ENCODE measurements at places on chromosomes 3 and 15.

- no peak for DNase-seq
Observed at GRCh38 chr3:48782046-48782445, 65.0 kb upstream of the IP6K2 start.

DNA sequence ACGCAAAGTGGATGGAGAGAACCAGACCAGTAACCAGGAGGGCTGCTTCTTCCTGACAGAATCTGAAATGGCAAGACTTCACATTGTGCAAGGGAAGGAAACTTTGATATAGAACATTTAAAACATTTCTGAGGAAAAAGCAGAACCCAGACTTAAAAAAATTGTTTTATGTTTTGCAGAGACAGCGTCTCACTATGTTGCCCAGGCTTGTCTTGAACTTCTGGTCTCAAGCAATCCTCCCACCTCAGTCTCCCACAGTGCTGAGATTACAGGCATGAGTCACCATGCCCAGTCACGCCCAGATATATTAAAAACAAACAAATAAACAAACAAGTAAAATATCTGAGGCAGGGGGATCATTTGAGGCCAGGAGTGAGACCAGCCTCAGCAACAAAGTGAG, 46.2 kb downstream of the CRTAP start:
- DNase-seq, result peak; percentile 11

DNA sequence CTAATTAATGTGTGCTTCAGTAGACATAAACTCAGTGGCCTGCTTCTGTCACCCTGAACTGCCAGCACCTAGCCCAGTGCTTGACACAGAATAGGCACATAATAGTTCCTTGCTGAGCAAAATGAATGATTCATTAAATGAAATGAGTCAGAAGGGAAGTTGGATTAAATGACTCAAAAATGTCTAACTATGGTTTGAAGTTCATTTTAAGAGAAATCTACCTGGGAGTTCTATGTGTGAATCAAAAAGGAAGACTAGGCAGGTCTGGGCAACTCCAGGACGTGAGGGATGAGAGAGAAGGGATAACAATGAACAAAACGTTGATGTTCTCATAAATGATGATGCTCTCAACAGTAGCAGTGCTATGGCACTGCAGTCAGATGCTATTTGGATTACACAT, 175.0 kb downstream of the CFAP20DC start:
- peak; percentile 96 for DNase-seq

DNA sequence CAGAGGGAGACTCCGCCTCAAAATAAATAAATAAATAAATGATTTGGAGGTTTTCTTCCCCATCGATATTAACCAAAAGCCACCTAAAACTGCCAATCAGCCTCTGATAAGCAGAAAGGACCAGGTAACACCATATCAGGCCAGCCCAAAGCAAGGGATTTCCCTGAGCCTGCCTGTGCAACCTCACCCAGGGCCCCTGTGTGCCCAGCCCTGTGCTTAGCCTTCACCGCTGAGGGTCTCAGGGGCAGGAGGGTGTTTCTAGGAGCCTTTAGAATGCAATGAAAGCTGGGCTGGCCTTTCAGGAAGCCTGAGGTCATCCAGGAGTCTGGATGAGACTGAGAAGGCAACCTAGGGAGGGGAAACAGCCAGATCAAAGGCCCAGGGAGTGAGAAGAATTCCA, 35.4 kb downstream of the CYP11A1 start:
- DNase-seq, result no peak

- DNase-seq, result no peak
Observed at GRCh38 chr3:183050706-183051105, 48.6 kb downstream of the MCCC1 start.

All from epithelial cell of esophagus (primary cell).